ENCODE measurements at places on chromosomes 2 and 18. TPM values are rescaled to one million over a fixed set of nuclear protein-coding genes. Genes with fewer than 3 reads are reported as not detected.
A peak's percentile ranks its signal among the peaks of the same experiment; 100 is the strongest.

RNF103 gene
- 13.6 TPM for total RNA-seq

SKA1 gene
- total RNA-seq: 20.7 TPM

NFATC1 gene
- total RNA-seq: 102 TPM

TAF4B gene
- total RNA-seq: 17.0 TPM

HOXD10 gene
- total RNA-seq: not detected

BOK gene
- not detected for total RNA-seq

HAUS1 gene
- total RNA-seq: 41.8 TPM

FAM124B gene
- 0.34 TPM for total RNA-seq

DNA sequence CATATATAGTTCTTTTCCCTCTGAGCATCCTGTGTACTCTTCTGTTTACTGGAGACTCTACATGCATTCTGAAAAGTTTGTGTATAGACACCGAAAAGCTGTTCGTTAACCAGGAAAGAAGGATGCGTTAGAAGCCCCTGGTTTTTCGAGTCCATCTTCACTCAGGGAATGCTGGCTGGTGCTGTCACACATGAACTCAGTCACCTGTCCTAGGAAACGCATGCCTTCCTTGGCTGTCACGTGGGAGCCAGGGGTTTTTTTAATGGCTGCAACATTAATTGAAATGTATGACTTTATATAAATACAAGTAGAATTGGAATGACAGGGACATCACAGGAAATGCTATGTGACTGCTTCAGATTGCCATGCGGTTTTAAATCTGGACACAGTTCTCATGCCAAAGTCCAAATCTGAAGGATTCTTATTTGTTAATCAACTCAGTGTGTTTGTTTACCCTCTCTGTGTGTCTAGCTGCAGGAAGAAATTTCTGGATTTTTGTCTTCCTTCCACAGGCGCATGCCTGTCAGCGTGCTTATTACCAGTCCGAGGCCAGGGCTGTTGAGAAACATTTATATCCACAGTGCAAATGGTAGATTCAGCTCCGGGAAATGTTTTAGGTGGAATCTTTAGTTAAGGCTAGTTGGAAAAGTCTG is 2.6 kb downstream of the RAMP1 start:
- H3K4me3 ChIP-seq: no peak overlapping the region
- H3K27ac ChIP-seq: no peak overlapping the region
- peaks cover 41% of the 10 kb centered on the region for H3K27me3 ChIP-seq

GRCh38 chr18:37565101-37565976 is at the start of gene CELF4:
Gene CELF4, minus strand, starts transcription at chr18:37565798.
- DNase-seq: no peak
- peak within 1 kb of the TSS; percentile 59 for H3K4me3 ChIP-seq
- no peaks in the 10 kb centered on the region for H3K36me3 ChIP-seq
- H3K4me1 ChIP-seq: no peaks in the 10 kb centered on the region
- H3K27ac ChIP-seq: peak within 1 kb of the TSS; percentile 58
- H3K27me3 ChIP-seq: peaks cover 55% of the 10 kb centered on the region

GRCh38 chr2:172697296-172697695 is 38.3 kb upstream of the RAPGEF4 start:
- H3K27me3 ChIP-seq: no peaks in the 10 kb centered on the region
- DNase-seq: no peak
- peaks cover 35% of the 10 kb centered on the region for H3K4me1 ChIP-seq
- no peak overlapping the region for H3K4me3 ChIP-seq

GRCh38 chr2:196516564-196516963 is 123.0 kb upstream of the CCDC150 start:
- no peak overlapping the region for H3K27ac ChIP-seq
- H3K27me3 ChIP-seq: peaks cover 14% of the 10 kb centered on the region
- no peak for DNase-seq
- no peaks in the 10 kb centered on the region for H3K4me1 ChIP-seq
- no peaks in the 10 kb centered on the region for H3K36me3 ChIP-seq
- H3K4me3 ChIP-seq: no peak overlapping the region

DNA sequence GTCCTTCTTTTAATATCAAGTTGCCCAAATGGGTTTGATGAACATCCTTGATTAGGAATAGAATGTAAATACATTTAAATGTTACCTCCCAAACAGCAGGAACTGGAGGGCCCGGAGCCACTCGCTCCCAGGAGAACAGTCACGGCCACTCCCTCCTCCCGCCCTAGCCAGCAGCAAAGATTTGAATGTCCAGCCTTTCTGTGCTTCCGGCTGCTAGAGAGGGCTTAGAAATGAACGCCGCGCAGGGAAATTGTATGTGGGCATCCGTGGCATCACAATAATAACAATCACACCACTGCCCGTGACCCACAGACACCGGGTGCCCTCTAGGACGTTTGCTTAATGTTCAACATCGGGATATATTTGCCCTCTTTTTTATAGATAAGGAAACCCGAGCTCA is 164.9 kb upstream of the SALL3 start:
- H3K36me3 ChIP-seq: no peaks in the 10 kb centered on the region
- no peak overlapping the region for H3K4me3 ChIP-seq
- H3K4me1 ChIP-seq: no peaks in the 10 kb centered on the region

DNA sequence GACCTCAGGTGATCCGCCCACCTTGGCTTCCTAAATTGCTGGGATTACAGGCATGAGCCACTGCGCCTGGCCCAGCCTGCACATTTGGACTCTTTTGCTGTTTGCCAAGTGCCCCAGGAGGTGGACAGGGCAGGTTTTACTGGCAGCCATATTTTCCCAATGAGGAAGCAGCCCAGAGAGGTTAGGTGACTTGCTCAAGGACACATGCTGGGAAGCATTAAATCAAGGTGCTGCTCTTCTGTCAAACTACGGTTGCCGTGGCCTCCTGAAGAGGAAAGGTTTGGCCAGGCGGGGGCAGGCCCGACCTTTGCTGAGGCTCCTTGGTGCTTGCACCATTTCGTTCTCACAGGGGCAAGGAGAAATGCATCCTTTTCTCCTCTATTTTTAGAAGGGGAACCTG is 44.0 kb downstream of the DNMT3A start:
- no peak overlapping the region for H3K4me3 ChIP-seq
- H3K27ac ChIP-seq: no peak overlapping the region
- no peaks in the 10 kb centered on the region for H3K27me3 ChIP-seq
- H3K4me1 ChIP-seq: peaks cover 55% of the 10 kb centered on the region
- no peak for DNase-seq

GRCh38 chr2:191697870-191698269 is 19.9 kb downstream of the NABP1 start:
- peaks cover 10% of the 10 kb centered on the region for H3K4me1 ChIP-seq
- no peaks in the 10 kb centered on the region for H3K27me3 ChIP-seq
- no peak overlapping the region for H3K4me3 ChIP-seq

- H3K27me3 ChIP-seq: peaks cover 81% of the 10 kb centered on the region
- H3K4me1 ChIP-seq: peaks cover 29% of the 10 kb centered on the region
- no peak for DNase-seq
- no peaks in the 10 kb centered on the region for H3K36me3 ChIP-seq
- H3K27ac ChIP-seq: peak overlapping the region; percentile 19
Measured at GRCh38 chr2:230957756-230958391, 32.8 kb upstream of the GPR55 start.

DNA sequence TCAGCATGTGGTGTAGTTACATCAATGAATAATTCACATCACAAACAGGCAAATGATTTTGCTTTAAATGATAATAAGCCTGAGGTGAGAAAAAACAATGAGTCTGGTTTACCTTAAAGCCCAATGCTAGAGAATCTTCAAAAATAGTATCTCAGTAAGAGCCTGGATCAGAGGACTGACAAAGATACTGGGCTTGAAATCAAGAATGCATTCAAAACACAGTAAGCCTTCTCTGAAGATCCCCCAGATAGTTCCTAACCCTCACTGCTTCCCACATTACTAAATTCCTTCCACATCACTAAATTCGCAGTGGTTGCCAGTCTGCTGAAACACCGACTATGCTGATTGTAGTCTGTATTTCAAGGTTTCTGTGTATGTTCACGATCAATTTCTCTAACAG is 514.9 kb downstream of the SUCLG1 start:
- no peaks in the 10 kb centered on the region for H3K27me3 ChIP-seq
- no peak overlapping the region for H3K4me3 ChIP-seq
- DNase-seq: no peak
- no peaks in the 10 kb centered on the region for H3K4me1 ChIP-seq
- H3K36me3 ChIP-seq: no peaks in the 10 kb centered on the region
- H3K27ac ChIP-seq: no peak overlapping the region

DNA sequence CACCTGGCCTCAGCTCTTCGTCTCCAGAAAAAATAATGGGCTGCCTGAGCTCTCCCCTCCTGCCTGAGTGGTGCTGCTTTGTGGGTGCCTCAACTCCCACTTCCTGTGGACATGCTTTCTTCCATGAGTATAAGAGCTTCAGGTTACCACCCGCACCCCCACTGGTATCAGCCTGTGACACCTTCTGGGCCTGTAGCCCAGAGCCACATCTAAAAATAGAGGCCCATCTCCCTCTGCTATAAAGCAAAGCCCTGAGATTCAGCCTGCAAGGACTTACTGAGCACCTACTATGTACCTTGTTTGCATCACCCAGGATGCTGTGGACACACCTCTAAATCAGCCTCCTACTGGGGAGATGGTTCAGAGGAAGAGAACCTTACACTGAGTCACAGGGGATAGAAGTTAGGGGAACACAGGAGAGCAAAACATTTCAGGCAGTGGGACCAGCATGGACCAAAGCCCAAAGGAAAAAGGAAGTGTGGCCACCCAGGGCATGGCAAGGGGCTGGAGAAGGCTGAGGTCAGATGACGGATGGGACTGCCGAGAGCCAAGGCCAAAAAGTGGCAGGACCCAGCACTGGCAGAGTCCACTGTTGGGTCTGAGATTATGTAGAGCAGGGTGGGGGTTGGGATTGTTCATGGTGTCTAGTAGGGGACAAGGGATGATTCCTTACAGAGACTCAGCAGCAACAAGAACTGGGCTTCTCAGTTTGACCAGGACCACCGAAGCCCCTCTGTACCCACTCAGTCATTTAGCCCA is 123.7 kb upstream of the PPP1CB start:
- DNase-seq: no peak
- peak overlapping the region; percentile 52 for H3K27ac ChIP-seq
- H3K4me1 ChIP-seq: peaks cover 23% of the 10 kb centered on the region

DNA sequence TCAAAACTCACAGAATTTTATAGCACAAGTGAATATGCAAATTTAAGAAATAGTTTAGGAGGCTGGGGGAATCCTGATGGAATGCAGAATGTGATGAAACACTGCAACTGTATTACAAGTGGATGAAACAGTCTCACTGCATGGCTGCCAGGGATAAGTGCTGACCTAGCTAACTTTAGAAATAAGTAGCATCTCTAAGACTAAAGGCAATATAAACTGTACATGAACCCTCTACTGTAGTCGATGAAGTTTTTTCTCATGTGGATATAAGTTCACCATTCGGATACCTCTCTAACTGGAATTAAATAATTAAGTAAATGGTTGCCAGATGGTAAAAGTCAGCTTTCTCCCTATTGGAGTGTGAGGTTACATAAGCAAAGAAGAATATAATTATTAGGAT is 777.8 kb upstream of the RAB6C start:
- no peaks in the 10 kb centered on the region for H3K36me3 ChIP-seq
- H3K4me3 ChIP-seq: no peak overlapping the region
- no peak overlapping the region for H3K27ac ChIP-seq
- H3K27me3 ChIP-seq: no peaks in the 10 kb centered on the region
- no peaks in the 10 kb centered on the region for H3K4me1 ChIP-seq
- no peak for DNase-seq

- H3K27ac ChIP-seq: no peak overlapping the region
- H3K4me3 ChIP-seq: no peak overlapping the region
- no peaks in the 10 kb centered on the region for H3K27me3 ChIP-seq
- peaks cover 33% of the 10 kb centered on the region for H3K36me3 ChIP-seq
- H3K4me1 ChIP-seq: peaks cover 42% of the 10 kb centered on the region
Measured at GRCh38 chr2:229869226-229869625, 52.6 kb downstream of the TRIP12 start.

- H3K27ac ChIP-seq: no peak overlapping the region
- no peaks in the 10 kb centered on the region for H3K36me3 ChIP-seq
- H3K4me1 ChIP-seq: no peaks in the 10 kb centered on the region
Measured at GRCh38 chr18:54672846-54673475, 81.9 kb downstream of the DYNAP start.

DNA sequence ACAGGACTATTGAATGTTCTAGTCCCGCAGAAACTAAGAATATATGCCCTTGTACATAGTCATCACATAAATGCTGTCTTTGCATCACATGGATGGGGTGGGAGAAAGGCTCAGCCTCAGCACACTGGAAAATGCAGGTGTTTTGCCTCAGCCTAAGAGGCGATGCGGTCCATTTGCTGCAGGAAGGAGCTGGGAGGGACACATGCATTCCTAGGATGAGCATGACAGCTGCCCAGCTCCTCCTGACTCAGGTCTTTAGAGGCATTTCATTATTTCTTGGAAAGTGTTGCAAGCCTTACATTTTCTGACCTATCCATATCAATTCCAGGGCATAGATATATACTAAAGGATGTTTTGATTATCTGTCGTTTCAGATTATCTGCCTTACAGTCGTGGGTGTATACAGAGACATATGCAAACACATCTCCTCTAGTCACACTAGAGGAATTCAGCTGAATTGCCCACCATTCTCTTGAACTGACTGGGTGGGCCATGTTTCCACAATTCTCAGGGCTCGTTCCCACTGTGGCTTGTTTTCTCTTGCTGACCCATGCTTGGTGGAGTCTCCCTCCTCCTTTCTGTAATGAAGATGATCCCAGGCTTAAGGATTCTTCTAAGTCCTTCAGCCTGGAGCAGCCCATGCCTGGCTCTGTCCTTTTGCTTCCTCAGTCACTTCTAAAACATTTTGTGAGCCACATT is 156.9 kb downstream of the SETBP1 start:
- peaks cover 30% of the 10 kb centered on the region for H3K36me3 ChIP-seq
- H3K27ac ChIP-seq: no peak overlapping the region
- peaks cover 5% of the 10 kb centered on the region for H3K27me3 ChIP-seq
- no peak for DNase-seq

GRCh38 chr2:219290381-219291171 is 11.4 kb downstream of the DNAJB2 start:
- H3K36me3 ChIP-seq: peaks cover 4% of the 10 kb centered on the region
- peaks cover 8% of the 10 kb centered on the region for H3K4me1 ChIP-seq

DNA sequence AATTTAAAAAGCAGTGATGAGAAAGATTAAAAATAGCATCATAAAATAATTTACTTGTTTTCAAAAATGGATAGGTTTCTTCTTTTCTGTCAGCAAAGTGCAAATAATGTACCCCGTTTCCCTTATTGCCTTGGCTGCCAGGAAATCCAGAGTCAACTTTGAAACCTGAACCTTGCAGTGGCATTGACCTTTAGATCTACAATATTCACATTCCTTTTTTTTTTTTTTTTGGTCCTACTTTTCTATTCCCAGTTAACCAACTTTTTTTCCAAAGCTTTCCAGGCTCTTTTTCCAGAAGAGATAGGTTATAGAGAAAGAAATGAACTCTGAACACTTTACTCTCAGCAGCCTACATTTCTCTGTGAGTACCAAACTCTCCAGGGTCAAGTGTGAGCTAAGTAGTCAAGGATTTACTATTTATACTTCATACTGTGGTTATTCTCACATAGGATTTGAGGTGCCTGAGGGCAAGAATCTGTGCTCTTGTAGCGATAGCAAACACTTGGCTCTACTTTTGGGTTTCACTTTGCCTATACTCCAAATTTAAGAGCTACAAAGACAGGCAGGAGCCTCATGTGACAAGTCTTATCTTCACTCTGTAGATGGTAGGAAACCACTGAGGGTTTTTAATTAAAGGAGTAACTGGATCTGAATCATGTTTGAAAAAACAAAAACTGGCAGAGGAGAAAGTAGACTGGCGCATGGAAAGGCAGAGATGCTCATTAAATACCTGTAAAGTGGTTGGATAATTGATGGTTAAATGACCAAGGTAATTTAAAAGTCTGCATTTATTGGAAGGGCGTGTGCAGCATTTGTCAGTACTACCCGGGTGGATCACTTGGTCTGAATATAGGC is 63.2 kb upstream of the TMEM17 start:
- no peak for DNase-seq
- no peaks in the 10 kb centered on the region for H3K4me1 ChIP-seq
- H3K27me3 ChIP-seq: peaks cover 26% of the 10 kb centered on the region
- no peaks in the 10 kb centered on the region for H3K36me3 ChIP-seq
- H3K27ac ChIP-seq: no peak overlapping the region
- no peak overlapping the region for H3K4me3 ChIP-seq
